Activated CD8-positive, alpha-beta T cell treated with anti-CD3 and anti-CD28 coated beads for 36 hours (primary cell): ENCODE measurements at places on chromosomes 11 and 22. TPM values are rescaled to one million over a fixed set of nuclear protein-coding genes. Genes with fewer than 3 reads are reported as not detected.

The AQP11 gene
- total RNA-seq = 0.59 TPM

The OR4A16 gene
- total RNA-seq = not detected

- no peak for DNase-seq
These were observed 42.5 kb downstream of the TMPRSS5 start for GRCh38 chr11:113663567-113663966.

- no peak for DNase-seq
These were observed 14.4 kb upstream of the OOSP1 start for GRCh38 chr11:59923813-59924212.
